ENCODE measurements at places on chromosomes 11 and 22. TPM values are rescaled to one million over a fixed set of nuclear protein-coding genes. Genes with fewer than 3 reads are reported as not detected.

Gene SLC5A12
- not detected for total RNA-seq

Gene TENM4
- total RNA-seq = 0.01 TPM

Gene SAA4
- total RNA-seq = not detected

Gene OR52H1
- total RNA-seq = not detected

Gene H19
- total RNA-seq = 16.3 TPM
